ENCODE measurements at places on chromosomes 11 and 22.

DNA sequence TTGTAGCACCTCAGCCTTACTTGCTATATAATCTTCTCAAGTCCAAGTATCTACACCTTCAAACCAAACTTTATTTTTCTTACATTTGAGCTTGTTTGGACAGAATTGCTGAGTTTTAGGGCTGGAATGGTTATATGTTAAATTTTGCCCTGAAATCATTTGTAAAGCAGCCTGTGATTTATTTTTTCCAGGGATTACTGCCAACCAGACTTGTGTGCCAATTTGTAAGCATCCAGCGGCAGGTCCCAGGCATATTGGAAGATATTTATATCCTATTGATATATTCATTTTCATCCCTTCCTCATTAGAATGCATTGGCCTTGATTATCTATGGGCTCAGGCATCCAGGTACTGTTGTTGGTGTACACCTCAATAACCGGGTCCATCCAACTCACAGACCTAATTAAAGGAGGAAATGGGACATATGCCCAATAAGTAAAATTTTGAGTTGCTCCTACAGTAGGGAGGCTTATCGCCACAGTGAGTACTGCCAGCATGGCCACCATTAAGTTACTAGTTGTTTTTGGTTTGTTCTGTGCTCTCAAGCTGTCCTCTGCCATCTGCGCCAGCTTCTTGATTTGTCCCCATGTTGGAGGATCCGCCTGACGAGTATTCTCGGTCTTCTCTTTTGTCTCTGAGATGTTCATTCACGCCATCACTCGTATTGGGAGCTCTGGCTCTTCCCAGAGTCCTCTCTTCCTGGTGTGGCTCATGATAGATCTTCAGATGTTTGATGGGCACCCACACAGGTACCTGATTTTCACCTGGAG is 9.8 kb upstream of the DNAJB13 start:
- no peak for DNase-seq

- no peak for DNase-seq
Observed at GRCh38 chr22:35024364-35024692, 41.6 kb upstream of the ISX start.

DNA sequence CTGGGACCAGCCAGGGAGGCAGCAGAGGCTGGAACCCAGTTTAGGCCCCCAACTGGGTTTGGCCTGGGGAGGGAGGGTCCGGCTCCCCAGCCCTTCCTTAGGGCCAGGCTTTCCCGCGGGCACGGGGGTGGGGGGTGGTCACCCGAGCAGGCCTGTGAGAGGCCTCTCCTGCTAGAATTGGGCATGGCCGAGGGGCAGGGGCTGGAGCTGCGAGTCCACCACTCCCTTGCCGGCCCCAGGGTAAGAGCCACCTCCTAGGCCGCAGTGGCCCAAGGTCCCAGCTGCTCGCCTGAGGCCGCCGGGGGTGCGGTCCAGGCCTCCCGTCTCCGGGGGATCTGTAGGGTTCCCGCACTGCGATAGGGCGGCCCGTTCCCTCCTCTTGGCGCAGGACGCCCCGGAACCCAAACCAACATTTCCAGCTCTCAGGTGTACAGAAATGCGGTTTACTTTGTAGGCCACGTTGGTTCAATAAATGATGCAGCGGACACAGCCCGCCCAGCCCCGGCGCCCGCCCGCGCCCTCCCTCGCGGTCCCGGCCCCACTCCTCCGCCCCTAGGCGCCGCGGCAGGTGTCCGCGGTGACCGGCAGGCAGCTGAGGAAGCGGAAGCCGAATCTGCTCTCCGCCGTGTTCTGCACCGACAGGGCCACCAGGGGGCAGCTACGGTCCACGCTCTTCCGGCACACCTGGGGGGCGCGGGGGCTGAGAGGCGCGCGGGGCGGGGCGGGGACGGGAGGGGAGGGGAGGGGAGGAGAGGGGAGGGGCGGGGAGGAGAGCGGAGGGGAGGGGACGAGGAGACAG is 5.9 kb downstream of the LMNTD2 start:
- DNase-seq: no peak

DNA sequence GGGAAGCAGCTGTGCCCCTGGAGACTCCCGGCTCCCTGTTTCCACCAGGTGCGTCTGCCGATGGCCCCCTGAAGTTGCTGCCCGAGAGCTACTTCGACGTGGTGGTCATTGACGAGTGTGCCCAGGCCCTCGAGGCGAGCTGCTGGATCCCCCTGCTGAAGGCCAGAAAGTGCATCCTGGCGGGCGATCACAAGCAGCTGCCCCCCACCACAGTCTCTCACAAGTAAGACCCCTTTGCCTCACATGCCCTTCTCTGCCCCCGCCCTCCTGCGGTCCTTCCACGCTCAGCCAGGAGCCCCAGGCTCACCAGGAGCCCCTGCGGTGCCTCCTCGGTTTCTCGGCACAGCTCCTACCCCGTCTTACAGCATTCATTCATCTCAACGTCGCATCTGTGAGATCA is 25.4 kb downstream of the IGHMBP2 start:
- DNase-seq: no peak

- DNase-seq: no peak
Observed at GRCh38 chr11:60974726-60975125, 3.2 kb downstream of the CD6 start.

All from thoracic aorta (tissue), 2 donors.